ENCODE measurements at places on chromosomes 16 and 17. TPM values are rescaled to one million over a fixed set of nuclear protein-coding genes. Genes with fewer than 3 reads are reported as not detected.
A peak's percentile ranks its signal among the peaks of the same experiment; 100 is the strongest.

- peaks cover 8% of the 10 kb centered on the region for H3K4me1 ChIP-seq
- no peaks in the 10 kb centered on the region for H3K27me3 ChIP-seq
- H3K27ac ChIP-seq, result peak overlapping the region; percentile 9
- no peaks in the 10 kb centered on the region for H3K36me3 ChIP-seq
- no peak for DNase-seq
- H3K4me3 ChIP-seq, result no peak overlapping the region
Observed at GRCh38 chr16:87303431-87303930, 13.7 kb downstream of the C16orf95 start.

DNA sequence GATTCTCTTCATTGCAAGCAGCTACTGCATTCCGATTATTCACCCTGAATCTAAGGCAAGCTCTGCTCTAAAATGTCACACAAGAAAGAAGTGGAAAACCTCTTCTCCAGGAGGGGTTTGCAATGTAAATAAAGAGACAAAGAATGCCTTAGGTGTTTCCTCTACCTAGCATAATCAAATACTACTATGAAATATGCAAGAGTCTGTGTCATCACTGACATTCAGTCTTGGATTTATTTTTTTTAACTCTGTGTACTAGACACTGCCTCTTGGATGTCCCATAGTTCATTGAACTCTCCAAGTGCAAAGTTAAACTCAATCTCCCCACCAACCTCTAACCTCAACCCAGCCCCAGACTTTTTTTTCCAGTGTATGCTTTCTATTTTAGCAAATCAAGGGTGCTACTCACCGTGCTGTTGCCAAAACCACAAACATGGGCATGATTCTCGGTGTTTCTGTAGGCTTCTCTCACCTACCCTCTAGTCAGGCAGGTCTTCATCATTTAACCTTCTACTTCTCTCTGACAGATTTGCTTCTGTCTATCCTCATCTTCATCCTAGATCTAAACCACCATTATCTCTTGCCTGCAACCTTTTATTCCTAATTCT lies 329.1 kb downstream of the CDH13 start:
- H3K36me3 ChIP-seq, result no peaks in the 10 kb centered on the region
- no peaks in the 10 kb centered on the region for H3K4me1 ChIP-seq
- no peak overlapping the region for H3K27ac ChIP-seq
- no peak overlapping the region for H3K4me3 ChIP-seq

The TVP23C gene
- 6.9 TPM for total RNA-seq

The CLEC10A gene
- total RNA-seq, result 0.33 TPM

Measured in CD8-positive, alpha-beta memory T cell (primary cell).